ENCODE measurements at places on chromosomes 5 and 9. TPM values are rescaled to one million over a fixed set of nuclear protein-coding genes. Genes with fewer than 3 reads are reported as not detected.

ANKRD34B gene
- not detected for polyA plus RNA-seq

CD180 gene
- 131 TPM for polyA plus RNA-seq

OTP gene
- not detected for polyA plus RNA-seq

FBP2 gene
- polyA plus RNA-seq: not detected

EIF4E1B gene
- polyA plus RNA-seq: not detected

DNA sequence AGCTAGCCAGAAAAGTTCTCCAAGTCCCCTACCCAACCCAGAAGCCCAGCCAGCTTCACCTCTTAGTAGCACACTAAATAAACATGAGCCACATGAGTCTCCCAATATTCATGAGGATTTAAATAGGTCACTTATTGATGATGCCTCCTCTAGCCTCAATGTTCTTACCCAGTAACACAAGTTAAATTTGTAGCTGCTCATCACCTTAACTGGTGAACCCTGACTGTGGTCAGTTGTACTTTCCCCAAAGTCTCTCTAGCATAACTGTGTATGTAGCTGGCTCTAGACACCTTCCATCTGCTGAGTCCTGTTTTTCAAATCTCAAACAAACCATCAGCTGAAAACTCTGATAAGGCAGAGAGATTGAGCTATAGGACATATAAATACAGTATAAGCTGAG, 100.3 kb upstream of the ELAVL2 start:
- DNase-seq: no peak

DNA sequence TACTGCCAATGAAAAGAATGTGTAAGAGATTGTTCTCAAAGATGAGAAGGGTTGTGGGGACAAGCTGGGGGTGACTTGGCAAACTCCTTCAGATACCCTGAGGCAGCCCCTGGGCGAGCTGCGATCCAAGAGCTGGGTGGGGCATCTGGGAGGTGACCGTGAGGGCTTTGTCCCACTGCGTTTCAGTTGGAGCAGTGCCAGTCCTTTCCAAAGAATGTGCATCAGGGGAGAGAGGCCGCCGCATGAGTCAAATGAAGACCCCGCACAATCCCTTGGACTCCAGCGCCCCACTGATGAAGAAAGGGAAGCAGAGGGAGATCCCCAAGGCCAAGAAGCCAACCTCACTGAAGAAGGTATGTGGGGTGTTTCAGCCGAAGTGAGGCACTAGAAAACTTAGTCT, 28.4 kb downstream of the SECISBP2 start:
- no peak for DNase-seq

- no peak for DNase-seq
Observed at GRCh38 chr9:129283705-129284606, 105.9 kb upstream of the IER5L start.

DNA sequence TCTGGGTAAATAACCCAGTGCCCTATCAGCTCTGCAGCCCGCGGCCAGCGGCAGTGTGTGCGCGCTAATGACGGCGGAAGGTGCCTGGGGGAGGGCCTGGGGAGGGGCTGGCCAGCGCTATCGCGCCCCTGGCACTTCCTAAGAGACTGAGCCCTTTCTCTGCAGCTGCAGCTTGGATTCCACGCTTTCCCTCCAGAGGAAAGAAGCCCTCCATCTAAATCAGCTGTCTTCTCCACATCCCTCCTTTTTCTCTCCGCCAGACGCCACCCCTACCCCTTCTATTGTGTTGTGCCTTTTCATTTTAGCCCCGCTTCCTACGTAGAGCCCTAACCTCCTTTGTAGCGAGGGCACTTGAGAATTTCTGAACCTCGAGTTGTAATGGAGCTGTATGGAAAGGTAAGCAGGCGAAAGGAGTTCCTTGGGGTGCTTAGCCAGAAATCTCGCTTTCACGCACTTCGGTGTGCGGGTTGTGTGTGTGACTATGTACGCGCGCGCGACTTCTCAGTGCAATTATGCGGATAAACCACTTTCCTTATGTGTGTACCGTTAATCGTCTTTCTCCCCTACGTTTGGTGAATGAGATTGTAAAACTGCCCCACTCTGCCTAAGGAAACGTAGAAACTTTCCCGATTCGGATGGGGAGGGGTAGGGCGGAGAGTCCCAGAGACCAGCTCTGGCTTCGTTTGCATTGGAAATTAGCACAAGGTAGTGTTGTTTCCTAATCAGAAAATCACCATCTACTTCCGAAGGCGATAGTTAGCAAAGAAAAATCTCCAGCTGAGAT, 664 bp upstream of the RAB3C start:
- no peak for DNase-seq

- no peak for DNase-seq
Observed at GRCh38 chr5:135400866-135401265, 1.8 kb upstream of the MACROH2A1 start.

DNA sequence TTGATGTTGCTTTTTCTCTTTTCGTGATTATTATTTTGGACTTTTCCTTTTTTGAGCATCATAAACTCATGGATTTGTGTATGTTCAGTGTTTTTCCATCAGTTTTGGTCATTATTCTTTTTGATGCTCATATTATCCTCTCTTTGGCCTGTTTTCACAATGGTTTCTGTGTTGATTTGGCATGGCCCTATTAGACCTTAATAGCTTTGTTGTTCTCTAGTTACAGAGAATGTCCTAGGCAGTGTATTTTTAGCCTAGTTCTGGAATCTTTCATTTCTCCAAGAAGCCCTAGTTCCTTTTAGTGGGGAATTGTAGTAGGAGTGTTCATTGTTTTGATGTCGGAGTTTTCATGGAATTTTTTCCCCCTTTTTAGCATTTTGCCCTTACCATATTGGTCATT, 41.3 kb upstream of the ROPN1L start:
- DNase-seq: no peak

GRCh38 chr9:68808338-68808890, 103.4 kb downstream of the PIP5K1B start:
- DNase-seq: no peak

GRCh38 chr5:17235731-17236330, 18.4 kb downstream of the BASP1 start:
- DNase-seq: no peak

- DNase-seq: no peak
Observed at GRCh38 chr5:146813346-146814157, 65.0 kb downstream of the PPP2R2B start.
